ENCODE measurements at places on chromosomes 1 and 21. TPM values are rescaled to one million over a fixed set of nuclear protein-coding genes. Genes with fewer than 3 reads are reported as not detected.

DNA sequence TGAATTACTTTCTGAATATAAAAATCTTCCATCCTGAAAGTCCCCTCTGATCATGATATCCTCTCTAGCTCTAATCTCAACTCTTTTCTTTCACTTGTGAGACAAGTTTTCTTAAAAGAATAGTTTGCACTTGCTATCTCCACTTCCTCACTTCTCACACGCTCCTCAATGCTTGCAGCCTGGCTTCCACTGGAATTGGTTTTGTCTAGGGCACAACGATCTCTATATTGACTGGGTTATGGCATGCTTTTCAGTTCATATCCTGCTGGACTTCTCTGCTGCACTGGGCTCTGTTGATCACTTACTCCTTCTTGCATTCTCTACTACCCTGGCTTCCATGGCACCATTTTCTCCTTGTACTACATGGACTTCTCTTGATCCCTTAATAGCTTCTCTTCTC is 474 bp downstream of the FCRLA start:
- DNase-seq: no peak

The HSF2BP gene
- total RNA-seq: 0.72 TPM

DNA sequence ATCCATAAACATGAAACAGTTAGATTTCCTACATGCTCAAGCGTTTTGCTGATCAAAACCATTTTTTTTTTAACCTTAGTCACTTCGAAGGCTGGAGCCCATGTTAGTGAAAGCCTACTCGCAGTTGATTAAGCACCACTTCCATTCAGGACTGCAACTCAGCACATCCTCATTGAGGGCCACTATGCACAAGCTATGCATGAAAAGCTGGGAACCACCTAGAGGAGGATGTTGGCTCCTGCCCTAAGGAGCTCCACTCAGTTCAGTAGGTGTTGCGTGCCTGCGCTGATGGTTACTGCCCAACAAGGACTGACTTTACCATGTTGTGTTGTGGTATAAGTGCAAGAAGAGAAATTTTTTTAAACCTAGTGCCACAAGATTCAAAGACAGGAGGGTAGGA is 181.4 kb upstream of the L1TD1 start:
- DNase-seq: no peak

- DNase-seq: peak; percentile 50
Observed at GRCh38 chr1:28056129-28056925, 32.1 kb downstream of the EYA3 start.

The SPRR2F gene
- total RNA-seq: not detected

GRCh38 chr1:25576459-25577133 is 33.2 kb downstream of the LDLRAP1 start:
- no peak for DNase-seq

- peak; percentile 10 for DNase-seq
Observed at GRCh38 chr1:230186003-230186863, 119.2 kb downstream of the GALNT2 start.

DNA sequence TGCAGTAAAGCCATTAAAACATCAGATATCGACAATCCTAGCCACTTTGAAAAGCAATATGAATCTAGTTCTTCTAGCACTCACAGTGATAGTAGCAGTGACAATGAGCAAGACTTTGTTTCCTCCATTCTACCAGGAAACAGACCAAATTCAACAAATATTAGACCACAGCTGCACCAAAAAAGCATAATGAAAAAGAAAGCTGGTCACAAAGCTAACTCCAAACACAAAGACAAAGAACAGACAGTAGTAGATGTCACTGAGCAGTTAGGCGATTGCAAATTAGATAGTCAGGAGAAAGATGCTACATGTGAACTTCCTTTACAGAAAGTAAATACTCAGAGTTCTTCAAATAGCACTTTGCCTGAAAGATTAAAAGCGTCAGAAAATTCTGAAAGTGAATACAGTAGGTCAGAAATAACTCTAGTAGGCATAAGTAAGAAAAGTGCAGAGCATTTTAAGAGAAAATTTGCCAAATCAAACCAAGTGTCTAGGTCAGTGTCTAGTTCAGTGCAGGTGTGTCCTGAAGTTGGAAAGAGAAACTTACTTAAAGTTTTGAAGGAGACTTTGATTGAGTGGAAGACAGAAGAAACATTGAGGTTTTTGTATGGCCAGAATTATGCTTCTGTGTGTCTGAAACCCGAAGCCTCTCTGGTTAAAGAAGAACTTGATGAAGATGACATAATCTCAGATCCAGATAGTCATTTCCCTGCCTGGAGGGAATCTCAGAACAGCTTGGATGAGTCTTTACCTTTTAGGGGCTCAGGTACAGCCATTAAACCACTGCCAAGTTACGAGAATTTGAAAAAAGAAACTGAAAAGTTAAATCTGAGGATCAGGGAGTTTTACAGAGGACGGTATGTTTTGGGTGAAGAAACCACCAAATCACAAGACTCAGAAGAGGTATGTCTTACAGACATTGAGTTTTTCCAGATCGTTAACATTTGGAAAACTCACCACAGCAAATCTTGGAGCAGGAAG is 24.9 kb downstream of the RPAP2 start:
- no peak for DNase-seq

DNA sequence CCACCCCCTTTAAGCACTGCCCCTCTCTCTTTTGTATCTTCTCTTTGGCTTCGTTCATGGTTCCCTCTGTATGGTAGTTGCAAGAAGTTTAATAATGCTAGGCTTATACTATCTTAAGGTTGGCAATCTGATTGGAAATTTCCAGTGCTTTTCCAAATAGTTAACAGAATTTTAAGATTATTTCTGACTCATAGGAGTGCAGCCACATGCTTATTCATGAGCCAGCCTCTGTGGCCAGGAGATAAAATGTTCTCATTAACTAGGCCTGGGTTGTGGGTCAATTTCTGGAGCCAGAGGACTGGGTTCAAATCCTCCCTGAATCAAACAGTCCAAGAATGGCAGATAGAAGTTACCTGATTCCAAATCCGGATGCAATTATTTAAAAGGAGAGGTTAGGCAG is 103.1 kb downstream of the ATP6V1G3 start:
- DNase-seq: no peak

GRCh38 chr21:36747815-36748383 is 49.0 kb downstream of the SIM2 start:
- no peak for DNase-seq

DNA sequence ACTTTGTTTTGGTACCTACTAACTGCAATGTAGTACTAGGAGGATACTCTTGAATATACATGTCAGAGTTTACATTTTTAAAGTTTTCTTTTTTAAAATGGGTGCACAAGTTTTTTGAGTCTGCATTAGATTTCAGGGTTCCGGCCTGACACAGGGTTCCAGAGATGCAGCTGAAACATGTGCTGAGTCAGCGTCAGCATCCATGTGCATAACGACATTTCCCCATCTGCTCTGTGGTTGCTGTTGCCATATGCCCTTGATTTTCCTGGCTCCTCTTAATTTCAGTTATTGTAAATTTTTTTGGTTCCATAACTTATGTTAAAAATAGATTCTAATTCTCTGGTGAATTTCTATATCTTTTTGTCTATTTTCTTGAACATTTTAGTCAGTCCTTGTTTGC is 12.3 kb upstream of the METTL13 start:
- no peak for DNase-seq

GRCh38 chr1:1006305-1007159 is 6.6 kb upstream of the HES4 start:
- DNase-seq: no peak

The SH2D5 gene
- 15.2 TPM for total RNA-seq

GRCh38 chr1:182426442-182427430 is 23.2 kb upstream of the RGSL1 start:
- no peak for DNase-seq

GRCh38 chr1:108537976-108538375 is 21.9 kb upstream of the EEIG2 start:
- DNase-seq: no peak

GRCh38 chr1:116906812-116907211 is 2.9 kb upstream of the PTGFRN start:
- no peak for DNase-seq

The MPZ gene
- total RNA-seq: 1.2 TPM

GRCh38 chr1:207203541-207203940 is 99.5 kb downstream of the C4BPA start:
- no peak for DNase-seq

DNA sequence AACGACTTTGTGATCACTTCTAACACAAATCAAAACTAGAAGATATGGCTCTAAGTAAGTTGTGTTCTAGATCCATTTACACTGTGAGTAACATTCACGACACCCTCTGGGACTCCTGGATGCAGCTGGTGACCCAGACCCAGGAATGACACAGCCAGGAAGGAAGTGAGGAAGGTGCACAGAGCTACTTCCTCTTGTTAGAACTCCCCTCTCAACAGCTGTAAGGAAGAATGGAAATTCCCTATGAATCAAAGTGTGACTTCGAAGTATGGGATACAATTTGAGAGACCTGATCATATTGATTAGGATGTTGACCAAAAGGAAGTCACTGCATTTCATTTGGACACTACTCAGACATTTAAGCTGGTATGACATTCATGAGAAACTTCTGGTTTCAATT is 185.3 kb downstream of the NRIP1 start:
- DNase-seq: no peak

GRCh38 chr21:36428761-36429432 is 43.7 kb downstream of the CHAF1B start:
- DNase-seq: no peak

The ESRRG gene
- 0.52 TPM for total RNA-seq

The TEDDM1 gene
- not detected for total RNA-seq

- no peak for DNase-seq
Observed at GRCh38 chr1:183323849-183324683, 94.1 kb downstream of the NMNAT2 start.

The CD5L gene
- not detected for total RNA-seq

GRCh38 chr1:205595861-205596260 is 36.0 kb downstream of the ELK4 start:
- no peak for DNase-seq

The ICOSLG gene
- total RNA-seq: 0.29 TPM

- DNase-seq: no peak
Observed at GRCh38 chr1:209456878-209457277, 126.6 kb upstream of the CAMK1G start.

The NOS1AP gene
- total RNA-seq: 0.72 TPM

DNA sequence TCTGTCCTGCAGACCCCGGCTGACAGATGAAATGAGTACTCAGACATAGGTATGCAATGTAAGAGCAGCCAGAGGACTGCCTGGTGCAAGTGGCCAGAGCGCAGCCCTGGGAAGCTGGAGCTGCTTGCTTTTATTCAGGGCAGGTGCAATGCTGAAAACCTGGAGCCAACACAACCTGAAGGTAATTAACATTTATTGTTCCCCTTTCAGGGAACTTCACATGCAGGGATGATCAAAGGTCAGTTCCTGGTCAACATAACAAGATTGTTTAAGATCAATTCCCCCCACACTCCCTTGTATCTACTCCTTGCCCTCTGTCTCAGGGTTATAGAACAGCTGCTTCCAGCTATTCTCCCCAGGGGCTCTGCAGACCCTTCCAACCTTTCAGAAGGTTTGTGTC is 48.7 kb upstream of the PRELP start:
- no peak for DNase-seq

DNA sequence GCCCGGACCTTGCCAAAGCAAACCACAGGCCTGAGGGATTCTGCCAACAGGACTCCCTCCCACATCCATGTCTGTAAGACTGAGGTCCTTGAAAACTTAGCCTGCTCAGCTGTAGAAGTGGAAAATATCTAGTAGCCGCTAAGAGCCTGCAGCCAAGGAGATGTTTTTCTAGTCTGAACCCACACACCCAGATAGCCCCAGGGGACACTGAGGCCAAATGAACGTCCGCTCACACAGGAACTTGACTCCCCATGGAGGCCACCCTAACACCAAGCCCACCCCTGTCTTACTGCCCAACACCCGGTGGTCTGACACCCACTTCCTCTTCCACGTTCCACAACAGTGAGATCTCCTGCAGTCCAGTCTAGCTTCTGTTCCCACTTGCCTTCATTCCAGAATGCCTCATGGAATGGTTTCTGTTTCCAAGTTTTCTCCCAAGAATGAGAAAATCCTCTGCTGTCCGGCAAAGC is 174.8 kb downstream of the PLPP3 start:
- DNase-seq: no peak

DNA sequence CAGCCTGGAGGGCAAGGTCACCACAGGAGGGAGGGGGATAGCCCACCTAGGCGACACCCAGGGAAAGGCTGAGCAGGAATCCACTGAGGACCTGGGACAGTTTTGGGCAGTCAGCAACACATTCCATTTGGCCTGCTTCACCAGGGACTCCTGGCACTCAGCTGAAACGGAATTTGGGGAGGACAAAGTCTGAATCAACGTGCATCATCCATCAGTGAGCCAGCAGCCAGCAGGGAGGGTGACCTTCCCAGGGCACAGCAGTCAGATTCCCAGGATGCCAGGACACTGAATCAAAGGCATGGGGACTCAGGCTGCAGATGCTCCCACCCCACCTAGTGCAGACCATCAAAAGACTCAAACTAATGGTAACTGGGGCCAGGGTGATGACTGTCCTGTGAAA is 4.6 kb downstream of the SH3BP5L start:
- DNase-seq: no peak

GRCh38 chr21:25133939-25134338 is 473.3 kb downstream of the MRPL39 start:
- DNase-seq: no peak

- DNase-seq: no peak
Observed at GRCh38 chr1:23555986-23556634, 3.2 kb downstream of the ID3 start.

DNA sequence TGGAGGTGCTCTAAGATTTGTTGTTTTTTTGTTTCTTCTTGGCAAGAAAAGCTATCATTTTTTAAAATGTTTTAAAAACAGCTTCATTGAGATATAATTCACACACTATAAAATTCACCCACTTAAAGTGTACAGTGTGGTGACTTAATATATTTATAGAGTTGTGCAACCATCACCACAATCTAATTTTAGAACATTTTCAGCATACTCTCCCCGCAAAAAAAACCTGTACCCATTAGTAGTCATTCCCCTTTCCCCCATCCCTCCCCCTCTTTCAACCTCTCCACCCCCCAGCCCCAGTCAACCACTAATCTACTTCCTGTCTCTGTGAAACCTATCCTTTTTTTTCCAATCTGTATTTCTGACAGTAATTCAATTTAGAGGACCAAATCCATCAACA is 30.6 kb downstream of the ZC3H11B start:
- no peak for DNase-seq

The DENND2D gene
- 8.1 TPM for total RNA-seq

The PRDM16 gene
- 0.06 TPM for total RNA-seq

GRCh38 chr1:180397175-180397574 is 105.2 kb downstream of the ACBD6 start:
- no peak for DNase-seq

The HRNR gene
- total RNA-seq: not detected

All from epithelial cell of proximal tubule (primary cell).